H7 (cell line): ENCODE measurements at places on chromosomes 16 and 17. TPM values are rescaled to one million over a fixed set of nuclear protein-coding genes. Genes with fewer than 3 reads are reported as not detected.

TMEM235 gene
- not detected in 2 replicates for total RNA-seq

SPEM3 gene
- not detected in 2 replicates for total RNA-seq

CLEC18C gene
- 0.07 and 0.35 TPM in 2 replicates for total RNA-seq

MEFV gene
- 0.14 TPM in 1 of 2 replicates, not detected in the other for total RNA-seq

CDC6 gene
- total RNA-seq: 80.8 and 83.6 TPM in 2 replicates
